Immature natural killer cell (primary cell): ENCODE measurements at places on chromosomes 5 and 9.

DNA sequence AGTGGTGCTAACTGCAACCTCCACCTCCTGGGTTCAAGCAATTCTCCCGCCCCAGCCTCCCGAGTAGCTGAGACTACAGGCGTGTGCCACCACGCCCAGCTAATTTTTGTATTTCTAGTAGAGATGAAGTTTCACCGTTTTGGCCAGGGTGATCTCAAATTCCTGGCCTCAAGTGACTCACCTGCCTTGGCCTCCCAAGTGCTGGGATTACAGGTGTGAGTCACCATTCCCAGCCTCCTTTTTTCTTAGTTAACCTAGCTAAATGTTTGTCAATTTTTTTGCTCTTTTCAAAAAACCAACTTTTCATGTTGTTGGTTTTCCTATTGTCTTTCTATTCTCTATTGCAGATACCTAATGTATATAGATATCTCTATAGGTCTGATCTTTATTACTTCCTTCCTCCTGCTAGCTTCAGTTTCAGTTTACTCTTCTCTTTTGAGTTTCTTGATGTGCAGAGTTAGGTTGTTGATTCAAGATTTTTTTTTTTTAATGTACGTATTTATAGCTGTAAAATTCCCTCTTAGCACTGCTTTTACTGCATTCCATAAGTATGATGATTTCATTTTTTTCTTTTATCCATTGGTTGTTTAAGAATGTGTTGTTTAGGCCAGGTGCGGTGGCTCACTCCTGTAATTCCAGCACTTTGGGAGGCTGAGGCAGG is 32.9 kb downstream of the FGD3 start:
- DNase-seq = no peak

DNA sequence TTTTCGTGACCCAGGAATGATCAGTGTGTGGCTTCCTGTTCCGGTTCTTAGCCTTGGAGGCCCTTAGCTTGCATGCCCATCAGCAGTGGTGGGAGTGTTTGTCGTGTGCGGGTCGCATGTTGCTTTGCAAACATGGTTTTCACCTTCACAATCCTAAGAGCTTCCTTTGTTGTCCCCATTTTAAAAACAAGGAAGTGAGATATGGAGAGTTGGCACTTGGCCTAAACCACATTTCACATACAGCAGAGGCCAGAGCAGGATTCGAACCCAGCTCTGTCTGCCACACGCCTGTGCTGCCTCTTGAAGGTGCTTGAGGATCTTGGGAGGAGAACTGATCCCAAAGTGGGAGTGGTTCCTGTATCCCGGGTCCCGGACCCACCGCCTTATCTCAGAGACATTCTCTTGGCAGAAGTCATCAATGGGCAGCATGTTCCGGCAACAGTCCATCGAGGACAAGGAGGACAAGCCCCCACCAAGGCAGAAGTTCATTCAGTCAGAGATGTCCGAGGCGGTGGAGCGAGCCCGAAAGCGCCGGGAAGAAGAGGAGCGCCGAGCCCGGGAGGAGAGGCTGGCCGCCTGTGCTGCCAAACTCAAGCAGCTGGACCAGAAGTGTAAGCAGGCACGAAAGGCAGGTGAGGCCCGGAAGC is 38.2 kb upstream of the POMT1 start:
- DNase-seq = no peak

DNA sequence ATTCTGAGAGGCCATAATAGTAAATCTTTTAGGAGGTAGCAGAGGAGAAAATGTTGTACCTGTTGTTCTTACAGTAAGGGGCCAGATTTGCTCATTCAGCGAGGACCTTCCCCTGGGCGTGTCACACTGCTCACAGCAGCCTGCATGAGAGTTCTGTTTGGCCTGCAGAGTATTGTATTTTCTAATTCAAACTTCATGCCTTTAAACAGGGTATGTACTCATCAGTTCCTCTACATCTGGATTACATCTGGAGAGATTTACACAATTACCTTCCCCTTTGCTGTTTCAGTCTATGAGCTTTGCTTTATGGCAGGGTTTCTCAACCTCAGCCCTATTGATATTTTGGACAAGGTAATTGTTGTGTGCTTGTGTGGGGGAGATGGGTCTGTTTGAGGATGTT is 170.9 kb upstream of the STK32A start:
- DNase-seq = no peak

DNA sequence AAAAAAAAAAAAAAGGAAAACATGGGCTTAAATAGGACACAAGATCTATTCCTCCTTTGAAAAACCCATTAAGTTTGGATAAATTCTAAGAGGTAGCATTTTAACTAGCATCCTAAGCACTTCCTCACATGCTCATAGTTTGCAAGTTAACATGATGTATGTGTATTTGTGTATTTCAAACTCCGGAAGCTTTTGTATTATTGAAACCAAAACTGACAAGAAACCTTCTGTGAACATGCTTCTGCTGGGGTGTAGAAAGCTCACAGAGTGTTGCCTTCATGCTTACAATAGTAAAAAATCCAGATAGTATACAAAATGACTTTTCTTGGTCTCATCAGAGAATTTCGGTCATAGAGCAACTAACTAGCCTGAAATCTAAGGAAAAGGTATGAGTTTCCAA is 103.8 kb downstream of the SH3GL2 start:
- DNase-seq = no peak

- DNase-seq = peak; percentile 79
These were observed 725 bp upstream of the NIPBL start for GRCh38 chr5:36875790-36876298.

DNA sequence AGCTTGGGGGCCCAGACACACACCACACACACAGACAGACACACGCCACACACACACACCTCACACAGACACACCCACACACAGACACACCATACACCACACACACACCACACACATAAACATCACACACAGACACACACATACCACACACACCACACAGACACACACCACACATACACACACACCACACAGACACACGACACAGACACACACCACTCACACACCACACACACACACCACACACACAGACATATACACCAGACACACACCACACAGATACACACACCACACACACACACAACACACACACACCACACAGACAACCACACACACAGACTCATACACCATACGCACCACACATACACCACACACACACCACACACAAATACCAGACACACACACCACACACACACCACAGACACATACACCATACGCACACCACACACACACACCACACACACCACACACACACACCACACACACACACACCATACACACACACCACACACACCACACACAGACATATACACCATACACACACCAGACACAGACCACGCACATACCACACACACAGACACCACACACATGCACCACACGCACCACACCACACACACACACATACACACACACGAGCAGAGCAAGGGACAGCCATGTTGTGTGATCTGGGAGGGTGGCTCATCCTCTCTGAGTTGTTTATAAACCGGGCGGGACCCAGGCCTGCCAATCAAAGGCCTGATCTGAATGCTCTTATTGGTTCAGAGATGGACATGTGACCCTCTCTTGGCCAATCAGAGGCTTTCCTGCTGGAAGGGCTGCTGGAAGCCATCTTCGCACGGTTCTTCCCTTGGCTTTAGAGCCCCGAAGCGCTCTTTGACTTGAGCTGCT is 148.3 kb downstream of the GAPVD1 start:
- DNase-seq = peak; percentile 28

GRCh38 chr9:85688361-85688760 is 53.4 kb downstream of the AGTPBP1 start:
- no peak for DNase-seq
